Putamen (tissue), 1 donor: ENCODE measurements at places on chromosomes 1 and 21.

DNA sequence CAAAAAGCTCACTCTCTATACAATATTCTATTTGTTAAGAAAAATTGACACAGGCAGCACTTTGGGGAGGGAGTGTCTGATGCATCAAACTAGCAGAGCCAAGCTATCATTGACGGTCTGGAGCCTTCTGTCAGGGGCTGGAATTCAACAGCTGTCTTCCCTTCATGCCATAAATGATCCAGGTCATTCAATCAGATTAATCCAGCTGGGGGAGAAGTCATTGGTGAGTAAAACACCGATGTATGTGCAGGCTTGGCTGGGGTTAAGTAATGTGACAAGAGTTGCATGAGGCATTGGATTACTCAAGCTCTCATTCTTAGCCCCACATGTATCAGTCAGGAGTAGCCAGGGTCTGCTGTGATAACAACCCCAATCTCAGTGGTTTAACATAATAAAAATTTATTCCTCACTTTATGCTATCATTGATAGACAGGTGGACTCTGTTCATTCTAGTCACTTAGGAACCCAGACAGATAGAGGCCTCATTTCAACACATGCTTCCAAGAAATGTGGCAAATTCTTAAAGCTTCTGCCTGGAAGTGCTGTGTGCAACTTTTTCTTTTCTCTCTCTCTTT lies 118.1 kb upstream of the GADD45A start:
- no peak for DNase-seq

DNA sequence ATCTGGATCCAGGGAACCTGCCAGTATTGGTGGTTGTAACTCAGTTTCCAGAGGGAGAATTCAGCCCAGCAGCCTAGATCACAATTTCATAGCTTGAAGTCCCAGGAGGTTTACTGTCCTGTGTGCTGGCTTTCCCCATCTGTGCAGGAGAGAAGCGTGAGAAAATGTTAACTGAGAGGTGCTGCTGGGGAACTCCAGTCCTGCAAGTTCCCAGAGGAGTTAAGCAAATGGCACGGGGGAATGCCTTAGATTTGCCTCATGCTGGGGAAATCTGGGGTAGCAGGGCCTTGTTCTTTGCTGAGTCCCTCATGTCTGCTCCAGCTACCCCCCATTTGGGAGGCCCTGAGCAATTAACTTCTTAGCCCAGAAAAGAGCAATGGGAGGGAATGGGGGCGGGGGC lies 25.1 kb upstream of the SLAMF6 start:
- DNase-seq = no peak

- no peak for DNase-seq
These were observed 223.6 kb upstream of the JUN start for GRCh38 chr1:59007429-59007819.

DNA sequence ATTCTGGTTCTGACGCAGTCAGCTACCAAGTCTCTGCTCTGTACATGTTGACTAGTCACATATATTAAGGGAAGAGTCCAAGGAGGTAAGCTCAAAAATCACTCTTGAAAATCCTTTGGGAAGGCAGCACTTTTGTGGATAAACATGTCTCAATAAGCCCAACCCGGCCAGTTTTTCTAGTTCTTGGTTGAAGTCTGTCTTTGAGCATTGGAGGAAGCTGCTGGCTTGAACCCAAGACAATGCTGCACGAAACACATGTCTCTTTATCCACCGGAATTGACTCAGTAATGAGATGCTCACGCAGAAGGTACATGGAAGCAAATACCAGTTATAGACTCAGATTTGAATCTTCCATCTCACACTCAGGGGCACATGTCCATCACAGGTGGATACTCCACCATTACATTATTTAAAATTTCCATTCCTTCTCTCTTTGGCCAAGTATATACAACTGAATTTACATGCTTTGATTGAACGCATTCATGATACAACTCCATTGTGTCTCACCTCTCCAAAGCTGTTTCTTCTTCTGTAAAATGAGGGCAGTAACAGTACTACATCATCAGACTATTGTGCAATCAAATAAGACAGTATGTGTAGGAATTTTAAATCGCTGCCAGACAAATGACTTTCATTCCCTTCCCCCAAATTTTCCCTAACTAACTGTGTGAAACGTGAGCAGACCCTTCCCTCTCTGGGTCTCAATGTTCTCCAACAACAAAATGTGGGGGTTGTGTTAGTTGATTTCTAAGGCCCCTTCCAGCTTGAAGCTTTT lies 9.6 kb upstream of the GUCA2A start:
- DNase-seq = no peak

DNA sequence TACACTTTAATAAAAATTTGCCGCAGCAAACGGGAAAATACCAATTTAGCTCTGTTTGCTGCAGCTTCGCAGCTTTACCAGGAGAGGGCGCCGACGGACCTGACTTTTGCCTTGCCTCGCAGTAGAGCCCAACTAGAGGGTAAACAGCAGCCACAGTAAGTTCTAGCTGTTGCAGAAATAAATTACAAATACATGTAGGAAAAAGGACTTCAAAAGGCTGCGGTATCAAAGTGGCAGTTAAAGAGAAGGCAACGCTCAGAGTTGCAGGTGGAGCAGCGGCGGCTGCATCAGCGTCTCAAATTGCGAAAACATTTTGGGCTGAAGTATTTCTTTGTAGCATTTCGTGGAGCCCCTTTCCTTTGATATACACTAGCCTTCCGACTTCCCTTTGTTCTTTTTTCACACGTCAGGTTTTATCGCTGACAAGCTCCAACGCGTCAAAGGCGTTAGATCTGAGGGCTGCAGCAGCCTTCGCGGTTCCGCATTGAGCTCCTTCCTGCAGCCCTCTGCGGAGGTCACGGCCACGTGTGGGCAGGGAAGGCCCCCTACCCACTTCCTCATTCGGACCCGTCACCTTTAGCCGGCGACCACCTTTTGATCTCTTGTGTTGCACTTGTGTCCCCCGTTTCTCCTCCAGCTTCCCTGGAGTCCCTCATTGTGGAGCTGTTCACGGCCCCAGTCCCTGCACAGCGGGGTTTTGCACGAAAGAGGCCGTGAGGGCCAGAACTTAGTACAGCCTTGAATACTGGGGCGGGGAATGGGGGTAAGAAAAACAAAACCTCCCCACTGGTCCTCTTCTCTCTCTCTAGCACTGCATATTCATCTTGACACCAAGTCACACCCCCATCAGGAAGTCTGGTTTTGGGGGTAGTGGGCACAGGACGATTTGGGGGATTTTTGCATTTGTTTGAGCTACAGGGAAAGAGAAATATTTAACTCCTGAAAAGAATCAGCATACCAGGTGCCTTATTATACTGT lies 72.8 kb downstream of the S1PR1 start:
- peak; percentile 50 for DNase-seq

DNA sequence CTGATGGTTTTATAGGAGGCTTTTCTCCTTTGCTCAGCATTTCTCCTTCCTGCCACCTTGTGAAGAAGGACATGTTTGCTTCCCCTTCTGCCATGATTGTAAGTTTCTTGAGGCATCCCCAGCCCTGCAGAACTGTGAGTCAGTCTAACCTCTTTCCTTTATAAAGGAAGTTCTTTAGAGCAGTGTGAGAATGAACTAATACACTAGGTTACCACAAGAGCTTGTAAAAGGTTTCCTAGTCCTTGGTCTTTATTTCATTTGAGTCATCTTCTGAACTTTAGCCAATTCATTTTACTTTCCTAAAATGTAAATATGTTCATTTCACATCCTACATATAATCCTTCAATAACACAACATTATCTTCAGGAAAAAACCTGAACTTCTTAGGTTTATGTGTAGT lies 365.3 kb downstream of the HHIPL2 start:
- no peak for DNase-seq

DNA sequence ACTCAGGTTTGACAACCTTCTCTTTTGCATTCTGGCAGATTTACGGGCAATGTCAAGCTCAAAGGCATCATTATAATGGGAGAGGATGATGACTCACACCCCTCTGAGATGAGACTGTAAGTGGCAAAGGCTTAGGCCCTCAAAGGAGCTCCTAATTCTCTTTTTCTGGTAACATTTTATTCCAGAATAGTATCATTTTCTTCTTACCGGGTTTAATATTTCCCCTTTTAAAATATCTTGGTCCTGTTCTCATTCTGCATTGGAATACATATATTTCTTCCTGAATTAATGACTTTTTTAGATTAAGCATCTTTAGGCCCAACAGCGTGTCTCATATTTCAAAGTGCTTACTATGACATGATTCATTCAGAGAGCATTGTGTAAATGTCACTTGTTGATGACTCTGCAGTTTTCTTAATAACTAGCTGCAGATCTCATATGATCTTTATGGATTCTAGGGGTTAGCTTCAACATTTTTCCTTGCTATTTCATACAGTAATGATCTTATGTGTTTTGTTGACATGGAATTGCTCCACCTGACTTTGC lies 1.7 kb downstream of the PITHD1 start:
- no peak for DNase-seq

GRCh38 chr1:161966067-161966466 lies 57.6 kb downstream of the OLFML2B start:
- DNase-seq = no peak

DNA sequence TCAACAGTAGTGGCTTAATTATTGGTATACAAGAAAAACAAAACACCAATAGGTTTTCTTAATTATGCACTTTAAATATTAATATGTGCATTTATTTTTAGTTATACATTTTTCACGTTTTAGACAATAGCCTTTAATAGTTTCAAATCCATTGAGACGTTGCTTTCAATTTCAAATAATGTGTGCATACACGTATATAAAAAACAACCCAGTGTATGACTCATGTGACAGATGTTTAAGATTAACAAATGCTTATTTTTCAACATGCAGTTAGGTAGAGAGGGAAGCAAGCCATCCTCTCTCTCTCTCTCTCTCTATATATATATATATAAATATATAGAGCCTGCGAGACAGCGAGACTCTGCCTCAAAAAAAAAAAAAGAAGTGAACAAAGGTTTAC lies 24.3 kb downstream of the EYA3 start:
- no peak for DNase-seq

- DNase-seq = no peak
These were observed 801 bp downstream of the EPRS1 start for GRCh38 chr1:220045356-220046051.

GRCh38 chr1:16266411-16267118 lies 29.6 kb upstream of the CPLANE2 start:
- DNase-seq = no peak

- DNase-seq = no peak
These were observed 162.5 kb downstream of the RWDD3 start for GRCh38 chr1:95396557-95396956.

DNA sequence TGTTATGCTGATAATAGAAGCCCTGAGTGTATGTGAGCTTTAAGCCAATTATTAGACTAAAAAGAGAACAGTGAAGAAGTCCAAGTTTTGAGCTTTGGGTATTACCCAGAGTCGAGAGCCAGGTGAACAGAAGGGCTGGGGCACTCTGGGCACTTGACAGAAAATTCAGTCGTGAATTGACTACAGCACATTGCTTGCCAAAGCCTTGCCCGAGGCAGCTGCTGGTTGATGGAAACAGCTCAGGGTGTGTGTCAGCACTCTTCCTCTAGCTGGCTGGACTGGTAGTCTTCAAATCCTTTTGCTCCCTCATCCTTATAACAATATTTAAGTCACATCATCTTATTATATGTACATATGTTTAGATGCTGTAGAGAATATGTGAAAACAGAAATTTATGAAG lies 21.3 kb downstream of the PDE4B start:
- DNase-seq = no peak
